ENCODE measurements at places on chromosomes 1 and 21.
A peak's percentile ranks its signal among the peaks of the same experiment; 100 is the strongest.

DNA sequence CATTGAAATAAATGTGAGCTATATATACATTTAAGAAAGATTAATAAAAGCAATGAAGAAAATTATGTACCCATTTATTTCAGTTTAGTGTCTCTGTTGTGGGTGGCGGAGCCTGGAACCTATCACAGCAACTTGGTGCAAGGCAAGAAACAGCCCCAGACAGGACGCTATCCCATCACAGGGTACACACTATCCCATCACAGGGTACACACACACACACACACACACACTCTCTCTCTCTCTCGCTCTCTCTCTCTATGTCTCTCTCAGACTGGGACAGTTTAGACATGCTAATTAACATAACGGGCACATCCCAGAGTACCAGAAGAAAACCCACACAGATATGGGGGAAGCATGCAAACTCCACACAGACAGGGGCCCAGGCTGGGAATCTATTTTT, 6.5 kb upstream of the IL6R start:
- DNase-seq: no peak

DNA sequence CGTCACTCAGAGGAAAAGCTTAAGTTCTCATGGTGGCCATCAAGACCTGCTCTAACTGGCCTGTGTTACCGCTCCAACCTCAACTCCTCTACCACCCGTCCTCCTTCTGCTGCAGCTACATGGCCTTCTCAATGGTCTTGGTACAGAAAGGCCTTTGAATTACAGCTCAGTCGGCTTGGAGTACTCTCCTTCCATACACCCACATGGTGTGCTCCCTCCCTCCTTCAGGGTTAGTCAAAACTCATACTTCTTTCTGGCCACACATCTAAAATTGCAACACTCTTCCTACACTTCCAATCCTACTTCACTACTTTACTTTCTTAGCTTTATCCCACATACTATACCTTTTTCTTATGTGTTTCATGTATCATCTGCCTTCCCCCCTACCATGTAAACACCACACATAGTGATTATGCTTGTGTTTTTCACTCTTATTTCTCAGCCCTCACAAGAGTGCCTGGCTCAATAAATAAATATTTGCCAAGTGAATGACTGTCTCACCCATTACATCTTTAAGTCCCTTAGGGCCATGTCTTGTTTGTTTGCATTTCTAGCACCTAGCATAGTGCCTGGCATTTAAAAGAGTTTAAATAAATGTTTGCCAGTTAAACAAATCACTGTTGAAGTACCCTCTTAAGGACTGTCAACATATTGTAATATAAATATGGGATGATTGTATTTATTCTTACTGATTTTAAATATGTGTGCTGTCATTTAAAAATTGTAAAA, 37.6 kb upstream of the HMCN1 start:
- no peak for DNase-seq

GRCh38 chr1:212142883-212143530, 107.5 kb downstream of the DTL start:
- no peak for DNase-seq

- DNase-seq: no peak
Observed at GRCh38 chr21:42941696-42942085, 16.3 kb upstream of the ERVH48-1 start.

DNA sequence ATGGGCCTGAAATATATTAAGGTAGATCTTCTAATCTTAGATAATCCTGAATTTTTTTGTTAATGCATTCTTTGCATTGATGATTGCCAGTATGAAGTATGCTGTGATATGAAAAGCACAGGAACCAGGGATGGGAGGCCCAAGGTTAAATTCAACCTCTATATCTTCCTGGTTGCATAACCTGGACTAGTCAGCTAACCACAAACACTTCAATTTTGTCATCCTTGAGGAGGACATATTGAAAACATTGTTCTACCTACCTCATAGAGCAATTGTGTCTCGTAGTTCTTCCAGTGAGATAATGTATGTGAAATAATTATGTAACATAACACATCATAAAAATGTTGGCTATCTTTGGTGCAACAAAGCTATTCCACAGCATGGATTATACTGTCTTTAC, 25.6 kb downstream of the PDC start:
- no peak for DNase-seq

- DNase-seq: no peak
Observed at GRCh38 chr1:15146142-15146680, 7.3 kb upstream of the TMEM51 start.

DNA sequence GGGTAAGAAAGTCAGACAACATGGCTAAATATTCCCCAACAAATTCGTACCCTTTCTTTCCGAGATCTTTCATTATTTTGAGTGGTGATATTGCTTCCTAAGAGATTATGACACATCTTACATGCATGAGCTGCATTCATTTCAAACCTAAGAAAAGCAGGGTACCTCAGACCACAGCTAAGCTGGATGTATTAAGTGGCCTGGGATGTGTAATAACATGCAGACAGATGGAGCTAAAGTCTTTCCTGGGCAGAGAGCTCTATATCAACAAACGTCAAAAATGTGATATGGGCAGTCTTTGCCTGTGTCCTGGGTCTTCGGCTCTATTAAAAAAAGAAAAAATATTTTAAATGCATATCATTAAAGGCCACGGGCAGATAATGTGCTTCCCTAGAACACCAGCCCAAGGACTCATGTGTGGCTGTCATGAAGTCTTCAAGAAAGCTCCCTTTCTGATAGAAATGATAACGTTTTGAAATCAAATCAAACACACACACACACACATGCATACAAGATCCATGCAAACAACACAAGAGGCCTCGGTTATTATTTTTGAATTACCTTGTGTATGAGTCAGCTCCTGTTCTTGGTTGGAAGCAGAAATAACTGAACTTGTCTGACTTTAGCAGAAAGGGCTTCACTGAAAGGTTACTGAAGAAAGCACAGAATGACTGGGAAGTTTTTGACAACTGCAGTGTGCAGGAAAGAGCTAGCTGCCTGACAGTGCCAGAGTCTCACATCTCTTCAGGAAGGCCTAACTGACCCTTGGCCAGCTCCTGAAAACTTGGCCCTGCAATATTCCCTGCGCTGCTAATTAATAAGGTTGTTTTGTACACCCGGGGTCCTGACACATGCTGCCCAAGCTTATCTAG, 231.2 kb downstream of the DSCAM start:
- peak; percentile 7 for DNase-seq

GRCh38 chr1:49466961-49467360, 556.8 kb downstream of the AGBL4 start:
- no peak for DNase-seq

- no peak for DNase-seq
Observed at GRCh38 chr1:221718381-221719277, 23.3 kb downstream of the DUSP10 start.

DNA sequence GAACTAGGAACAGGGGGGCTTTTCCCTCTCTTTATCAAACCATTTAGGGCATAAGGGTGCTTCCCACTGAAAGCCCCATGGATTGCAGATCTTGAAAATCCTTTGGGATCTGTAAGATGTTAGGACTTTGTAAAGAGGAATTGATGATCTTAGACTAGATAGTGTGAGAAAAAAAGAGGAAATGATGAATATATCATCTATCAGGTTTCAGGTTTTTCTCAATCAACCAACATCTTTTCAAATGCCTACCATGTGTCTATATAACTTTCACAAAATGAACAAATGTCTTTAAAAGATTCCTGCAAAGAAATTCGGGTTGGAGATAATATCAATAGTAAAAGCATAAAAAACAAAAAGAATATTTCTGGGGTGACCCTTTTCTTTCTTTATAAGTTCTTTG, 50.1 kb downstream of the KCNC4 start:
- DNase-seq: no peak

- no peak for DNase-seq
Observed at GRCh38 chr1:91406773-91407389, 2.2 kb upstream of the HFM1 start.

DNA sequence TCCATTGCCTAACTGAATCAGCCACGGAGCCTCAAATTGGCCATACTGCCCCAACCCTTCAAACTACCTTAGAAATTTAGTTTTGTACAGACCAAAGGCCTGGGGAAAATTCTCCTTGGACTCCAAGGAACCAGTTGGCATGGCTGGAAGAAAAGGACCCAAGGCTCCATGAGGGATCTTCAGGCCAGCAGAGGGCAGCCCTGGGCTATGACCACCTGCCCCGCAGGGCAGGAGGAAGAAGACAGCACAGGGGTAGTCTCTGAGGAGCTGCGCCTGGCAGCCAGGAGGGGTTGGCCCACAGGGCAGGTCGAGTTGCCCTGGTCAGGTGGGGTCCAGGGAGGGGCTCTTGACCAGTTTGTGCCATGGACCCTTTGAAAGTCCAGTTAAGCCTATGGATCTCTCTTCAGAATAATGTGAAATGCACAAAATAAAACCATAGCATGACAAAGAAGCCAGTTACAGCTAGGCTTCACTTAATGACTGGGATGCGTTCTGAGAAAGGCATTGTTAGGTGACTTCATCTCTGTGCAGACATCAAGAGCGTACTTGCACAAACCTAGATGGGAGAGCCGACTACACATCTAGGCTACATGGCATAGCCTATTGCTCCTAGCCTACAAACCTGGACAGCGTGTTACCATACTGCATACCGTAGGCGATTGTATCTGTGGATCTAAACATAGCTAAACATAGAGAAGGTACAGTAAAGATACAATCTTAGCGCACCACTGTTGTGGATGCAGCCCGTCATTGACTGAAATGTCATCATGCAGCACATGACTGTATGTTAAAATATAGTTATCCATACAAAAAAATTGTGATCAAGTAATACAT, 26.1 kb downstream of the CACNA1S start:
- DNase-seq: peak; percentile 40

- DNase-seq: no peak
Observed at GRCh38 chr1:110734133-110734680, 59.5 kb upstream of the KCNA3 start.

- DNase-seq: no peak
Observed at GRCh38 chr1:201020721-201021629, 2.5 kb downstream of the KIF21B start.

GRCh38 chr1:183702087-183702812, 49.1 kb upstream of the APOBEC4 start:
- no peak for DNase-seq

GRCh38 chr1:211714154-211714553, 38.7 kb upstream of the NEK2 start:
- DNase-seq: no peak

DNA sequence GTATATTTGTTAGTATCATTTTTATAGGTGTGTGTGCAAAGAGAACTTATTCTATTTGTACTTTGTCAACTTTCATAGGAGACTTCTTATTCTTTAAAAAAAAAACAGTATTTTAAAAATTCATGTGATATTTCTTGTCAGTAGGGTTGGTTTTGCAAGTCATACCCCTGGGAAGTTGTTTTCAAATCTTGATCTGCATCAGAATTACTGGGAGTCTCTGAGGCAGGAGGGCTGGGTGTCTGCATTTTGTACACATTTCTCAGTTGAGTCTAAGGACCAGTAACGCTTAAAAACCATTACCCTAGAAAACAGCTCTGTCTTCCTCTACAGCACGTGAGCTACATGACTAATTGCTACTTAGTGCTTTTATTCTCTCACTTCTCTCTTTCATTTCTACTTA, 76.0 kb upstream of the CTTNBP2NL start:
- DNase-seq: no peak

- DNase-seq: no peak
Observed at GRCh38 chr1:22780696-22781095, 70.1 kb downstream of the EPHB2 start.

- DNase-seq: no peak
Observed at GRCh38 chr1:21406659-21407058, 33.3 kb upstream of the NBPF3 start.

GRCh38 chr1:173093691-173094445, 43.1 kb upstream of the TNFSF18 start:
- no peak for DNase-seq

DNA sequence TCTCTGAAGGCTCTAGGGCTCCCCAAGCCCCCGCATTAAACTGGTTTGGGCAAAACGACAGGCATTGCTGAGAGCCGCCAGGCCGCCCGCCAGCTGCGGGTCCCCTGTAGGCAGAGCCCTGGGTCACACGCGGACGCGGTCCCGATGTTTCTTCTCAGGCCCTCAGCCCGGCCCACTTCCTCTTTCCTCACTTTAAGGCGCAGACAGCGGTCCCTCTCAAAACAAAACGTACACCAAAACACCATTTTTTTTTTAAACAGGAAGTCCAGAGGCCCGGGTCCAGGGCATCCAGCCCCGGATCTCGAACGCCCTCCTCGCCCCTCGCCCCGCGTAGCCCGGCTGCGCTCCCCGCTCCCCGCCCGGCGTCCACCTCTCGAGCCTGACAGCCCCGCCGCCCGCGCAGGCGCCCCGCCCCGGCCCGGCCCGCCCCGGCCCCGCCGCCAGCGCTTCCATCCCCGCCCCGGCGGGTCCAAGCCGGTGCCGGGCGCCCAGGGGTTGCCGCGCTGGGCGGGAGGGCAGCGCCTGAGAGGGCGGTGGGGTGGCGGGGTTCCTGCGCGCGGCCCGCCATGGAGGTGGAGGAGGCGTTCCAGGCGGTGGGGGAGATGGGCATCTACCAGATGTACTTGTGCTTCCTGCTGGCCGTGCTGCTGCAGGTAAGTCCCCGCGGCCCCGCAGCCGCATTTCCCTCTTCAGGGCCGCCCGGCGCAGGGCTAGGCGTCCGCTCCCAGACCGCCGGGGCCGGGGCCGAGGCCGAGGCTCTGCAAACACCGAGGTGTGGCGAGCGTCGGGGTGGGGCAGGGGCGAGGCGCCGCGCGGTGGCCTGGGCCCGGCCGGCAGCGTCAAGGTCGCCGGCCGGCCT, at the start of gene SLC22A15:
Gene SLC22A15, plus strand, starts transcription at position 452 of the 859 bp plus-strand sequence. Its CDS starts 115 bp downstream, at position 567.
- peak; percentile 92 for DNase-seq

DNA sequence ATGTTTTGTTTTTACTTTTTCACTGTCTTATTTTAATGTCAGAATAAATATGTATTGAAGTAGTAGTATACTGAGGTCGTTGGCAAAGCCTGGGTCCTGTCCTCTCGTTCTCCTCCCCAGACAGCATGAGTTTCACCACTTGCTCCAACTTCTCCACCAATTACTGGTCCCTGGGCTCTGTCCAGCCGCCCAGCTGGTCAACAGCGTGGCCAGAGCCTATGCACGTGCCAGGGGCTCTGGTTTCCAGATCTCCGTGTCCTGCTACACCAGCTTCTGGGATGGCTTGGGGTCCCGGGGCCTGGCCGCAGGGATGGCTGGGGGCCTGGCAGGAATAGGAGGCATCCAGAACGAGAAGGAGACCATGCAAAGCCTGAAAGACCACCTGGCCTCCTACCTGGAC, 19.3 kb downstream of the PTPN14 start:
- DNase-seq: peak; percentile 34

DNA sequence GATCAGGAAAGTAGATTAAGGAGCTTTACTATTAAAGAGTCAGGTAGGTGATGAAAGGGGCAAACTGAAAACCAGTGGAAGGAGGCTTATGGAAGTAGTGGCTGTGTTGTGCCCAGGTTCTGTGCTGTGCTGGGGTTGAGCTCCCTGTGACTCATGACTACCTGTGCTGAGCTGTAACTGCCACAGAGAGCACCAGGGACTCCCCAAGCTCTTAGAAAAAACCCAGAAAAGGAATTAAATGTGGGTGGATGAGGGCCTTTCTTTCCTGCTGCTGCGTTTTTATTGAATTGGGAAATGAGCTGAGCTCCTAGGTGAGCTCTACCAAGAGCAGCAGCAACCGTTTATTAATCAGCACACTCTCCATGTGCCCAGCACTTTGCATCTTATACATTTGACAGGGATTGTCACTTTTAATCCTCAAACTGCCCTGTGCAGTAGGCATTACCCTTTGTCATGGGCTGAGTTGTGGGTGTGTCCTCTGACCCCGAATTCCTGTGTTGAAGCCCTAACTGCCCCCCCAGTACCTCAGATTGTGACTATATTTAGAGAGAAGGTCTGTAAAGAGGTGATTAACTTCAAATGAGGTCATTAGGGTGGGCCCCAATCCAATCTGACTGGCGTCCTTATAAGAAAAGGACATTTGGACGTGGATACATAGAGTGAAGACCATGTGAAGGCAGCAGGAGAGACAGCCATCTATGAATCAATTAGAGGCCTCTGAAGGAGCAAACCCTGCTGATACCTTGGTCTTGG, 65.4 kb downstream of the AK4 start:
- no peak for DNase-seq

Data from right cardiac atrium (tissue), 5 donors.